ENCODE measurements at places on chromosomes 7 and 10.

DNA sequence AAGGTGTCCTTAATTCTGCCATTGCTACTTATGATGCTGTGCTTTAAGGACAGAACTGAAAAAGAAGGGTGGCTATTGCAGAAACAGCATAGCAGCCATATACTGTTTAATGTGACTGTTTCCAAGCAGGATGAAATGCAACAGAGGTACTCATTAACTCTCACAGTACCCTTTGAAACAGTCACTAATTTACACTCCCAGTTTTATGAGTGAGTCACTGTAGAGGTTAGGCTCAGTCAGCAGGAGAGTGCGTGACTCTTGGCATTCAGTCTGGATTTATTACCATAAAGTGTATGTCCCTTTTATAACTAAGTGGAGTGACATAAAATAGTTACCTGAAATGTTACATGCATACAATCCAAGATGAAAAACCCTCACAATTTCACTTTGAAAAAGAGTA is 27.7 kb downstream of the ALDH18A1 start:
- DNase-seq, result no peak

GRCh38 chr7:155533120-155533826 is 13.1 kb downstream of the CNPY1 start:
- DNase-seq, result no peak

DNA sequence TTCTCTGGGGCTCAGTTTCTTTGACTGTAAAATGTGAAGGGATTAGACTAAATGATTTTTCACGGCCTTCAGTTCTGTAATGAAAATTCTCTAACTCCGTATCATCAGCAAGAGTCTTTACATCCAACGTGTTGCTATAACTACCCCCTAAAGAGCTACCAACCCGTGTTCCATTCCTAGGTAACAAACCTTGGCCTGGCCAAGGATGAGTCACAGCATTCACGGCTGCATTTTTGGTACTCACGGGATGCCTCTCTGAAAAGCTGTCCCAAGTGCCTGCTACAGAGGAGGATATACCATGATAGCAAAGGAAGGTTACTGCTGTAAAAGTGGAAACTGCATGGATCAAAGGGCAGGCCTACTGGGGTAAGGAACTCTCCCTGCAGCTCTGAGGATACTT is 5.9 kb downstream of the LRRC4 start:
- no peak for DNase-seq

DNA sequence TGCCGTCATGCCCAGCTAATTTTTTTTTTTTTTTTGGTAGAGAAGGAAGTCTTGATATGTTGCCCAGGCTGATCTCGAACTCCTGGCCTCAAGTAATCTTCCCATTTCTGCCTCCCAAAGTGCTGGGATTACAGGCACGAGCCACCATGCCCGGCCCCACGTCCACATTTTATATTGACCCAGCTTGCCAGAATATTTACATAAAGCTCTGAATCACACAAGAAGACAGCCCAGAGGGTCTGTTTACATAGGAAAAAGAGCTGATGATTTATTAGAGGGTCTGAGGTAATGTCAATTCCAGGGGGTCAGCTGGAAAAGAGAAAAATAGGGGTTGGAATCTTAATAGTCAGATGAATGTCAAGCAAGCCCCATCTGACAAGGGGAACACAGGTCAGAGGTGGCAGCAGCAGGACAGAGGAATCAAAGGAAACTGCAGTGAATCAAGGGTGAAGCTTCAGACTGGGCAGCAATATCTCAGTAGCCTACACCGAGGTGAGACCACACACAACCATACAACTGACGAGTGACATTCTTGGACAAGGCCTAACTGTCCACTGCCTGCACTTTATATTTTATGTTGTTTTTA is 15.8 kb upstream of the SLF2 start:
- no peak for DNase-seq

- DNase-seq, result no peak
These were observed 21.6 kb upstream of the MET start for GRCh38 chr7:116650436-116650835.

Data from stimulated activated CD8-positive, alpha-beta memory T cell treated with anti-CD3 and anti-CD28 coated beads, Interleukin-7, amount 100 ng/mL, for 1 hour (primary cell).